Activated CD8-positive, alpha-beta memory T cell treated with anti-CD3 and anti-CD28 coated beads, Interleukin-2, amount 50 U/mL, for 48 hours (primary cell): ENCODE measurements at places on chromosomes 4 and X.

GRCh38 chr4:150572704-150573504 lies 9.0 kb upstream of the MAB21L2 start:
- no peak for DNase-seq

- no peak for DNase-seq
These were observed 150.6 kb downstream of the ADAMTS3 start for GRCh38 chr4:72418458-72418857.

DNA sequence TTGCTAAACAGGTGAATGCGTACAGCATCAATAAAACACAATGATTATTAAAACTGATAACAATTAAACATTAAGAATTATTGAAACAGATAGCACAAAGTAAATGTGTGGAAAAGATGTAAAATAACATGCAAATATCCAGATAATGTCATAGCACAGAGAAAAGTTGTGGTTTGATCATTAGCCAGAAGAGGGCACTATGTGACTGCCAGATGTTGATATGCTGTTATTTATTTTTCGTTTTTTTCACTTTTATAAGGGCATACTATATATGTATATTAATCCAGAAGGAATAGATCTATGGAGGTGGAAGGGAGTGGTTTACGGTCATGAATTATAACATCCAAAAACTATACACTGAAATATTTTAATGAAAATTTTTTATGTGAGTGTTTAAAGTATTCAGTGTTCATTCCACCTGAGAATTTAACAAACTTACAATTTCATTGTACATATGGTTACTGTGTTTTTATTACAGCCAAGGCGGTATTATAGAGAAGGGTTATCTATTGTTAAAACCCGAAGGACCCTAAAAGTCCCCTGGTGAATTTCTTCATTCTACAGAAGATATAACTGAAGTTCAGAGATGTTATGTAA lies 211.9 kb upstream of the UGT8 start:
- no peak for DNase-seq

GRCh38 chrX:75151827-75152592 lies 4.1 kb downstream of the ABCB7 start:
- no peak for DNase-seq

- no peak for DNase-seq
These were observed 262.3 kb downstream of the ARHGAP24 start for GRCh38 chr4:85737254-85737653.

DNA sequence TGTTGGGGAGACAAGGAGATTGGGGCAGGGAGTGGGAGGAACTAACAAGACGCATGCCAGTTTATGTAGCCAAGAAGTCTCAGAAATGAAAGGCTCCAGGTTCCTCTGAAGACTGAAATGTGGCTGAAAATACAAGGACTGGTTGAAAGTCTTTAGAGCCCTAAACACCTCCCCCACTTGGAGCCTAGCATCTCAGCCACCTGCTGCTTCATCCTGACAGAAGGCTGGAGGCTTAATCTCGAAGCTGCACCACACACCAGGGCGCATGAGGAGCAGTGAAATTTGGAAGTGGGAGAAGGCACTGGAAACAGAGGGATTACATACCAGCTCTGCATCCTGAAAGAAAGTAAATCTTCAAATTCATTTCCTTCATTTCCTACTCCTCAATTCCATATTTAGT lies 160.7 kb upstream of the FTHL17 start:
- no peak for DNase-seq

- no peak for DNase-seq
These were observed 944 bp downstream of the FUNDC2 start for GRCh38 chrX:155027509-155028066.

DNA sequence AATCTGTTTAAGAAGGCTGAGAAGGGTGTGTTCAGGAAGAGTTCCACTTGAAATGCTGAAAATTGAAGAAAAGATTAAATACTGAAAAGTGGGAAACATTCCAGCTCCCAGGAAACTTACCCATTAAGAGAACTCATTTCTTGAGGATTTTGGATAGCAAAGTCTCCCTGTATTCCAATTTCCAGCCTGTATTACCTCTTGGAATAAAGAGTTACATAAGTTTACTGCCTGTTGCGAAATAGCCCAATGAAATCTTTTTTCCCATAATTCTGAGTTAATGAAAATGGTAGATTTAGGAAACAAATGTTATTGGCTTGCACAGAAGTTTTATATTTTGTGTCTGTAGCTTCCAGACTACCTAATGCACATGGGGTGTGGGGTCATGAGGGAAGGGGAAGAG lies 12.0 kb downstream of the NHSL2 start:
- DNase-seq, result no peak

- DNase-seq, result no peak
These were observed 84.3 kb upstream of the C1QTNF7 start for GRCh38 chr4:15343581-15343980.

DNA sequence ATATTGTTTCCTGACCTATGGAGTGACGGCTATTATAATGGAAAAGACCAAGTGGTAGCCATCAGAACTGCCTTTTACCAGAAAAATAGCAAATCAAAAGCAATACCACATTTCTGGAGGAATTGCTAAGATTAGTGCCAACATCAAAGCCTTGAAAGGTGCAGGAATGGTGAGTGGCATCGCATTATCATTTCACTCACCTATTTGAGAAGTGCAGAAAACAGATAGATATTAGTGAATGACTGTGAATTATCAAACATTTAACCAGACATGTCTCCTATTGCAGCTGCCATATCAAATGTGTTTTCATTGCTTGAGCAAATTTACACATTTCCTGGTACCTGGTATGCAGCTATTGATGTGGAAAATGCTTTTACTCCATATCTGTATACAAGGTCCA lies 1638.1 kb upstream of the PABPC4L start:
- no peak for DNase-seq

DNA sequence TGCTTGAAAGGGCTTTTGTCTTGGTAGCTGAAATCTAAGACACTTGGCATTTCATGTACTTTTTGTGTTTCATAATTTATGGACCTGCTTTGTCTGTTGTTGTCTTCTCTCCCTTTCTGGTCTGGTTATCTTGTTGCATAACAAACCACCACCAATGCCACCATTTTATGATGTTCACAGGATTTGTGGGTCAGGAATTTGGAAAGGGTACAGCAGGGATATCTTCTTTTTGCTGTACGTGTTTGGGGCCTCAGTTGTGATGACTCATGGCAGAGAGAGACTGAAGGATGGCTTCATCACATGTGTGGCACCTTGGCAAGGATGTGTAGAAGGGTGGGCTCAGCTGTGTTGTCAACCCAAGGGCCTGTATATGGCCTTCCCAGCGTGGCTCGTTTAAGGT lies 35.2 kb downstream of the KDM6A start:
- DNase-seq, result no peak

- DNase-seq, result no peak
These were observed 97.7 kb upstream of the PTPN13 start for GRCh38 chr4:86496094-86497080.

DNA sequence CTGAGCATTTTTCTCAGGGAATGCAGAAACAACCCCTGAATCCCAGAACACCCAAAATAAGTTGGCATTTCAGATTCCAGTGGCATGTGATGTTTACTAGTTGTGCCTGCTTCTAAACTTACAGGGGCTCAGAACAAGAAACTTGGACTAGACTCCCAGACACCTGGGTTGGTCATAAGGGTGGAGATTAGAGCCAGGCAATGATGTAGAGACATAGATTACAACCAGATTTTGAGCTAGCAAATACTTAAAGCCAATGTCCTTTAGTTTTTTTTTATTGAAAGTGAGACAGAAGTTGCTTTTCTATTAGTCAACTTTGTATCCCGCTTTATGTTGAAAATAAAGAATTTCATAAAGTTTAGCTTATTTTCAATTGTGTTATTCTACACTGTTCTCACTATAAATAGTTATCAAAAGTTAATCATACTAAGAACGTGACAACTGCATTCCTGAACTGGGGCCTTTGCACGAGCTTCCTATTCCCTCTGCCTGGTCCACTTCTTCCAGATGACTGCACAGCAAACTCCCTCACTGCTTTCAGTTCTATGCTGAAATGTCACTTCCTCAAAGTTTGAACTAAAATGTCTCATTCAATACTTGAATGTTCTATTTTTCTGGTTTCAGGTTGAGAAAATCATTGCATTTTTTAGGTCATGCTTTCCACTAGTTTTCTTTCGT lies 224.7 kb upstream of the PPP1R2C start:
- no peak for DNase-seq

- no peak for DNase-seq
These were observed 13.0 kb upstream of the SEPSECS start for GRCh38 chr4:25172961-25173915.

DNA sequence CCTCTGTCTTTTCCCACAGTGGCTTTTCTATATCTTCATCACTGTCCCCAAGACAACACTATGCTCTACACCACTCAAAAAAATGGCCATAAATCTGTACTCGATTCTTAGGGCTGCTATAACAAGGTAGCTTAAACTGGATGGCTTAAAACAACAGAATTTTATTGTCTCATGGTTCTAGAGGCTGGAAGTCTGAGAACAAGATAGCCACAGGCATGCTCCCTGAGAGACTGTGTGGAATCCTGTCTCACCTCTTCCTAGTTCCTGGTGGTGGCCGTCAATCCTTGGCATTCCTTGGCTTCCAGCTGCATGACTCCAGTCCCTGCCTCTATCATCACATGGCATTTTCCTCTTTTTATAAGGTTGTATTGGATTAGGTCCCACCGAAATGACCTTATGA lies 70.7 kb upstream of the DCLK2 start:
- DNase-seq, result no peak

GRCh38 chrX:65480960-65481359 lies 53.6 kb downstream of the LAS1L start:
- DNase-seq, result no peak

GRCh38 chr4:145773581-145774234 lies 93.8 kb downstream of the C4orf51 start:
- no peak for DNase-seq

- no peak for DNase-seq
These were observed 34.6 kb upstream of the DCAF8L2 start for GRCh38 chrX:27555514-27555913.

GRCh38 chr4:113908829-113909228 lies 70.6 kb downstream of the ARSJ start:
- no peak for DNase-seq

DNA sequence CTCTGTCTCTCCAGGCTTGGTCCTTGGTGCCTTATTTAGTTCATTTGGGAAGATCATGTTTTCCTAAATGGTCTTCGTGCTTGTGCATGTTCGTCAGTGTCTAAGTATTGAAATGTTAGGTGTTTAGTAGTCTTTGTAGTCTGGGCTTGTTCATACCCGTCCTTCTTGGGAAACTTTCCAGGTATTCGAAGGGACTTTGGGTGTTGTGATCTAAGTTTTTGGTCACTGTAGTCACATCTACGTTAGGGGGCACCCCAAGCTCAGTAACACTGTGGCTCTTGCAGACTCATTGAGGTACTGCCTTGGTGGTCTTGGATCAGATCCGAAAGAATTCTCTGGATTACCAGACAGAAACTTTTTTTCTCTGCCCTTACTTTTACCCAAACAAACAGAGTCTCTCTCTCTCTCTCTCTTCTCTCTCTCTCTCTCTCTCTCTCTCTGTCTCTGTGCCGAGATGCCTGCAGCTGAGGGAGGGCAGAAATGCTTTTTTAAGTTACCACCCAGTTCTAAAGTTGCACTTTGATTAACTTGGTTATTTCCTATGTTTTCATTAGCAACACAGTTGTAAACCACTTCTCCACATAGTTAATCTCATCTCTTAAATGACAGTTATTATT lies 67.6 kb upstream of the SLC7A3 start:
- no peak for DNase-seq

DNA sequence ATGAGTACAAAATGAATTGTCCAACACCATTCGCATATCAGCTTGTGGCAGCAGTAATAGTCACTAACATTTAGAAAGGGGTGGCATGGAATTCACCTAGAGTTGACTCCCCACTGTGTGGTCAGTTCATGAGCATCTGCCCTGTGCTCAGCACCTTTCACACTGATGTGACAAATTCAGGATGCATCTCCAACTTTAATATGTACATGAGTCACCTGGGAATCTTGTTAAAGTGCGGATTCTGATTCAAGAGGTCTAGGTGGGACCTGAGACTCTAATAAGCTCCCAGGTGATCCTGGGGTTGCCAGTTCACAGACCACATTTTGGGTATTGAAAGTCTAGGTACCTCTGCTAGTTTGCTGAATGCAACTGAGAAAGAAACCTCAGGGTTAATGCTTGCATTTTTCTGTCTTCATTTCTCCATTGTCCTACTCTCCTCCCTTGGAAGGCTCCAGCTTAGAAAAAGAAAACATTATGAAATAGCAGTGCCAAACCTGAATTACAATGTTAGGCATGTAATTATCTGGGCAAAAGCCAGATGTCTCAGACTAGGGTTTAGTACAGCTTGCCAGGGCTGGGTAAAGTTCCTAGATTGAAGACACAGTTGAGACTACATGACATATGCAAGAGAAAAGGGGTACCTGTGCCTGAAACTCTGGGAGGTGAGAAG lies 32.7 kb downstream of the TMSB4X start:
- no peak for DNase-seq

DNA sequence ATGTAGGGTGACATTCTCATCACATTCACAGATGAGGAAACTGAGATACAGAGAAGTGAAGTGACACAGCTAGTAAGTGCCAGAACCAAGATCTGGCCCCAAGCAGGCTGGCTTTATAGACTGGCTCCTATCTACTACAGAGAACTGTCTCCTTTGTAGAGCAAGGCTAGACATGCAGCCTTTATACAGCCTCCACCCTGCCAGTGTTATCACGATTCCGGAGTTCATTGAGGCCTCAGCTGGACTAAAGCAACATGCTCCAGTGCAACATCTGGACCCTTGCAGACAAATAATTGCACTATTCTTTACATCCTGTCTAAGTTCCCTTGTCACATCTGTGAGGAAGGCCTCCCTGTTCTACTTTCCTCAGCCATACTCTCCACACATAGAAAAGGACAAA lies 58.0 kb upstream of the XIAP start:
- DNase-seq, result no peak

- DNase-seq, result no peak
These were observed 81.9 kb upstream of the ATXN3L start for GRCh38 chrX:13401724-13402123.

- DNase-seq, result no peak
These were observed 43.2 kb downstream of the MTMR8 start for GRCh38 chrX:64352081-64352480.

- DNase-seq, result no peak
These were observed 6.6 kb downstream of the ANKRD17 start for GRCh38 chr4:73252001-73252400.

DNA sequence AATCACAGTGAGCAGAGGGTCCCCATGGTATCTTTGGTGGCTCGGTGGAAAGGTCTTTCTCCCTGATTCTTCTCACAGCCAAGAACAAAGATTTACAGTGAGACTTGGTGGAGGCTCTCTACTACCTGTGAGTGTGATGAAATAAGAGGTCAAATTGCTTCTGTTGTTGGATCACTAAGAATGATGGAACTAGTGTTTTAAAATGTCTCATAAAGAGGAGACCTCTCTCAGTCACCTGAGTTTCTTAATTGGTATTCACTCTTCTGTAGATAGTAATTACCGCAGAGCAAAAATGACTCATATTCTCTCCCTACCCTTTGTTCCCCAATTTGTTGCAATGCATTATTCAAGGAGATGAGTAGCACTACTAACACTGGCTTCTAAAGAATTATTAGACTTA lies 100.9 kb upstream of the TBC1D9 start:
- DNase-seq, result no peak

GRCh38 chr4:76007089-76007862 lies at the start of gene CXCL9:
CXCL9 (minus strand) TSS chr4:76007509; CDS start chr4:76007449, 60 bp downstream.
- no peak for DNase-seq
